ENCODE measurements at places on chromosomes 2 and 18.
A peak's percentile ranks its signal among the peaks of the same experiment; 100 is the strongest.

DNA sequence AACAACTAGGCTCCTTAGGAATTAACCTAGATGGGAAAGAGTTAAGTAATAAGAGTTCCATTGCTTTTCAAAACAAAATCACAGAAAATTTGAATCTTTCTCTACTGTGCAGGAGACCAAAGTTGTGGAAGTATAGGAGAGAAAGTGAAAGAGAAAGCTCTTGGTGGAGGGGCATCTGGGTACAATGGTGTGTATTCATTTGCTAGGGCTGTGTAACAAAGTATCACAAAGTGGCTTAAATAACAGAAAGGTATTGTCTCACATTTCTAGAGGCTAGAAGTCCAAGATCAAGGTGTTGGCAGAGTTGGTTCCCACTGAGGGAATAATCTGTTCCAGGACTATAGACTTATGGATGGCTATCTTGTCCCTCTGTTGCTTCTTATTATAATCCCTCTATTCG, 50.5 kb upstream of the GORASP2 start:
- no peak for DNase-seq

- no peak for DNase-seq
Observed at GRCh38 chr2:226839951-226840350, 4.1 kb downstream of the RHBDD1 start.

DNA sequence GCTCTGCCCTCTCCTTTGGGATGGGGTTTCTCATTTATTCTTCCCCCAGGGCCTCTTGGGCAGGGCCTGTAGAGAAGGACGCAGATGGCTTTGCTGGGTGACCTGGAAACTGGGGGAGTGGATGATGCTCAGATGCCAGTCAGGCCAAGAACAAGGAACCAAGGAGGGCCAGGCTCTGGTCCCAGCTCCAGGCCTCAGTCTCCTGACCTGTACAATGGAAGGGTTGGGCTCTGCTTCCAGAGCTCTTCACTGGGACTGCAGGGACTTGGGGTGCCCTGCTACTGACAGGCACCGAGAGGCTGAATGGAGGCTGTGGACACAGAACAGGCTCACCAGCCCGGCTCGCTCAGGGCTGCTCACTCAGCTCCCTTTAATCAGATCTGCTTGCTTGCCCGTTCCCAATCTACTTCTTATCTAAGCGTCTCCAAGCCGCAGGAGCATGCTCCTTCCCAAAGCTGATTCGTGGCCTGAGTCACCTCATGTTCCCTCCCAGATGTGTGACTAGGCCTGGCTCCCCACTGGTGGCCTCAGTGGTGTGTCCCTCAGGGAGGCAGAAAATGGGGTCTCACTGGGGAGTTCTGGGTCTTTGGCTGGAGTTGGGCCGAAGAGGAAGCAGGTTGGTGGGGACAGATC, 82.6 kb upstream of the ODC1 start:
- no peak for DNase-seq

DNA sequence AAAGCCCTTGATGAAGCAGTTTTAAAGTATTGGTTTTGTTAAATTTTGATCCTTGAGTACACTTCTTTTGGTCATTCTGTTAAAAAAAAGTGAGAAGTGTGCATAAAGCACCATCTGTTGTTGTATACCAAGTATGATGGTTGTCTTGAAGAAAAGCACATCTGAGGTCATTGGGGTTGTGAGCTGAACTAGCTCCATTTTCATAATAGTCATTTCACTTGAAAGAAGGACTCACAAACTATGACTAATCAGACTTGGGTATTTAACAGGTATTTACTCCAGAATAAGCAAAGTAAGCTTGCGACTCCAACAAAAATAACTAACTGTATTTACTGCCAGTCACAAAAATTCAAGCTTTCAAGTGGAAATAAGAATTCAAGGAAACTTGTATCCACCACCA, 35.1 kb downstream of the CHN1 start:
- no peak for DNase-seq

DNA sequence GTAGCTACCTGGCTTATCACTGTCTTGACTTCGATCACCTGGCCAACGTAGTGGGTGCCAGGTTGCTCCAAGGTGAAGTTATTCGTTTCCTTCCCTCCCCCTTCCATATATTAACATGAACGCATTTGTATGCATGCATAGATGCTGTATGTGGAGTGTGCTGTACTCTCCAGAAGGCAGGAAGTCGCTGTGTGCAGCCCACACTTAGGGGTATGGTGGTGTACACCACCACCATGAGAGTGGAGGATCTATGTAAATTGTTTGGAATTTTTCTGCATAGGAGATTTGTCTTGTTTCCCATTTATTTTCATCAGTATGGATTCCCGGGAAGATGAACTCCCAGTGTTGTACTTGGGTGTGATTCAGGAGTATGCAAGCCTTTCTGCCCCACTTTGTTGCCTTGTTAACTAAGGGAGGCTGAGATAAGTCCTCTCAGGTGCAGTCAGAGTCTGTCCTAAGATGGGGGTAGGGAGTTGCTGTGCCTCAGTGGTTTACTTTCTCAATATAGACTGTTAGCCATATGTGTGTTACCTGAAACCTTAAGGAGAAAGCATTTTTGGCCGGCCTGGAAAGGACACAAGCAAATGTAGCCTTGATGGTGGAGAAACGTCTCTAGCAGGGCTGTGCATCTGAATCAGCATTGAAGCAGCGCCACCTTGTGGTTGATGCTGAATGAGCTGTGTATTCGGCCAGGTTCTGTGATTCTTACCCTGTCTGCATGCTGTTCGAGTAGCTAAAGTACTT, 149.8 kb downstream of the TANC1 start:
- peak; percentile 82 for DNase-seq

DNA sequence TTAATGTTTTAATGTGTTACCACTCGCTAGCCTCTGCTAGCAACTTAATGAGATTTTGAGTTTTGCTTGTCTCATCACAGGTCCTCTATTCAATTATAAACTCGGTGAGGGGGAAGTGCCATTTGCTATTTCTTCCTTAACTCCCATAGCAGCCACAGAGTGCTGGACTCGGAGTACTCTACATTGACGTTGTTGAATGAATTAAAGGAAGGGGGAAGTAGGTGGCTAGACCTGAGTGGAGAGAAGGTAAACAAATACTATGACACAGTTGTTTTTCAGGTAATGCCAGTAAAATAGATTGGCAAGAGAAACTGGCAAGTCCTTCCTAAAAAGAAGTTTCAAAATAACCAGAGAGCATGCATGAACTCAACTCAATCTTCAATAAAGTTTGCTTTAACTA, 339.3 kb downstream of the HRH4 start:
- no peak for DNase-seq

- peak; percentile 87 for DNase-seq
Observed at GRCh38 chr2:200509612-200510433, at the start of gene KCTD18. Gene KCTD18, minus strand, starts transcription at chr2:200510068. Its CDS starts 3,052 bp downstream, at chr2:200507016.

DNA sequence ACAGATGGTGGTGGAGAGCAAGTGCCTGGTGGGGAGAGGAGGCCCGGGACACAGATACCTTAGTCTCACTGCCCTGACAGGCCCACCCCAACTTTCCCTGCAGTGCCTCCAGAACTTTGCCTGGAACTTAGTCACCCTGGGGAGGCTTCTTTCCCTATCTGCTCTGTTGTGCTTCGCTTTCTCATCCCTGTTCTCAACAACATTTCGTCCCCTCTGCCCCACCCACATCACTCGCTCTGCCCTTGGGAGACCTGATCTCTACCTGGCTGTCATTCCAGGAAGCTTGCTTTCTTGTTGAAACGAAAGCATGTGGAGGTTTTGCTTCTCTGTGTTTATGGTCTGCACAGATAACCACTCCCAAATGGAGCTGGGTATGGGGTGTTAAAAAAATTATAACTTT, 93.8 kb downstream of the PRKCE start:
- no peak for DNase-seq

DNA sequence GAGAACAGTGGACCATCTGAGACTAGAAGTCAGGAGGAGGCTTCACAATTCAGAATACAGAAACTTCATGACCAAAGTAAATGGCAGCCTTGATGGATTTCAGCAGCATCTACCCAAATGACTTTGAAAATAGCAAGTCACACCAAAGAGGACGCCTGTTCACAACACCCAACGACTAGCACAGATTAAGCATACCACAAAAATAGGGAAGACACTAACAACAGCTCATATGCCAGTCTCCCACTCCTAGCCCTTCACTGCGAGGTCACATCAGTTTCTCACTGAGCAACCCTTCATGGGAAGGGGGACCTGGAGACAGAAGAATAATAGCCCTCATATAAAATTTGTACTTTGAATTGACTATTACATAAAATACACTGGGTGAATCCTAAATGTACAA, 228.4 kb upstream of the SLC39A10 start:
- DNase-seq = no peak

DNA sequence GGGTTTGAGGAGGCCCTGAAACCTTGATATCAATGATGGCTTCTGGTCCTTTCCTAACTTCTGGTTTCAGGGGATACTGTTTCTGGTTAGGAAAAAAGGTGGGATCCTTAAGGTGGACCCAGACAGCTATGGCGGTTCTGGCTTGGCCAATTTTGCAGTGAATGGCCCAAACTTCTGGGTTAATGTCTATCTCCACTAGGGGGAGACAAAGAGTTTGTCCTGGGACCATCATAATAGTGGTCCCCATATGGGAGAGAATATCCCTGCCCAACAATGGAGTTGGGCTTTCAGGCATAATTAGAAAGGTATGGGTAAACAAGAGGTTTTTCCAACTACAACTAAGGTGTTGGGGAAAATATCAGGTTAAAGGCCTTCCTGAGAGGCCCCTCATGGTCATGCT, 273.5 kb downstream of the CALCRL start:
- no peak for DNase-seq

- no peak for DNase-seq
Observed at GRCh38 chr2:31558401-31559295, 22.1 kb downstream of the SRD5A2 start.

DNA sequence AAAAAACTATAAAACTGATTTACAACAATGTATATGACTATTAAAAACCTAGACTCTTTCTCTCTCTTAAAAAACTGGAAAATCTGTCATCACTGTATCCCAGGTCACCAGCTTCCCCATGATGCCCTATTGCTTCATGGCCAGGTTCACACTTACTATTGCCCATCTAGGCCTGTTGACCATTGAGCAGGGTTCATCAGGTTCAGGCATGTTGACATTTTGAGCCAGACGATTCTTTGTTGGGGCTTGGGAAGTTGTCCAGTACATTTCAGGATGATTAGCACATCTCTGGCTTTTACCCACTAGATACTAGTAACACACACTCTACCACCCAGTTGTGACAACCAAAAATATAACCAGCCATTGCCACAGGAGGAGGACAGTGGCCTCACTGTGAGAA, 26.9 kb upstream of the RAB27B start:
- DNase-seq = no peak

DNA sequence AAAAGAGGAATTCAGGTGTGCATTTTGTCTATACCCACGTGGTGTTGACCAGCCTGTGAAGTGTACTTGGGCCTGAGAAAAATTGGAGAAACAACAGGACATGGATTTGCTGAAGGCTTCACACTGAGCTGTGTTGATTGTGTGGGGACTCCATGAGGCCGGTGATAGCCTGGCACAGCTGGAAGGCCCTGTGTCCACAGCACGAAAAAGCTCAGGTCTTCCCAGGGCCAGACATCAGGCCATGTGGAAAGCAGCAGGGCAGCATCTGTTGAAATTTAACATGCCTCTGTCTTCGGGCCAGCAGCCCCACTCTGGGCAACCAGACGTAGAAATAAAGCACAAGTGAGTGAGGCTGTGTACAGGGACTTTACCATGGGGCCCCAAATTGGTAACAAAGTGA, 84.1 kb downstream of the HS6ST1 start:
- no peak for DNase-seq

GRCh38 chr2:75512455-75513212, 48.1 kb downstream of the EVA1A start:
- DNase-seq = no peak

DNA sequence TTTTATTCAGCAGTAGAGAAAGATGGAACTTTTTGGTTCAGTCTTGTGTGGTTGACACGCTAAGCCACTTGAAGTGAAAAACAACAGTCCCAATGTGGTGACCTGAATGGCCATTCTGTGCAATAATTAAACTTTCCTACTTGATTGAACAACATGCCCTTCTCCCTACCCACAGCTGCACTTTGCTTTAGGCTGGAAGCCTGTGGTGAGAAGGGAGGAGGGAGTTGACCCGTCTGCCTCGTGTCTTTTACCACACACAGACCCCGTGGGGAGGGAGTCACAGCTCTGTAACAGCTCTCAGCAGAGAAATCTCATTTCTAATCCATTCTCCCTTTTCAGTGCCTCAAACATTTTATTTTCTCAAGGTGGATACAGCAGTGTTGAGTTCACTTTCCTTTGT, 138.2 kb upstream of the PKDCC start:
- DNase-seq = no peak

DNA sequence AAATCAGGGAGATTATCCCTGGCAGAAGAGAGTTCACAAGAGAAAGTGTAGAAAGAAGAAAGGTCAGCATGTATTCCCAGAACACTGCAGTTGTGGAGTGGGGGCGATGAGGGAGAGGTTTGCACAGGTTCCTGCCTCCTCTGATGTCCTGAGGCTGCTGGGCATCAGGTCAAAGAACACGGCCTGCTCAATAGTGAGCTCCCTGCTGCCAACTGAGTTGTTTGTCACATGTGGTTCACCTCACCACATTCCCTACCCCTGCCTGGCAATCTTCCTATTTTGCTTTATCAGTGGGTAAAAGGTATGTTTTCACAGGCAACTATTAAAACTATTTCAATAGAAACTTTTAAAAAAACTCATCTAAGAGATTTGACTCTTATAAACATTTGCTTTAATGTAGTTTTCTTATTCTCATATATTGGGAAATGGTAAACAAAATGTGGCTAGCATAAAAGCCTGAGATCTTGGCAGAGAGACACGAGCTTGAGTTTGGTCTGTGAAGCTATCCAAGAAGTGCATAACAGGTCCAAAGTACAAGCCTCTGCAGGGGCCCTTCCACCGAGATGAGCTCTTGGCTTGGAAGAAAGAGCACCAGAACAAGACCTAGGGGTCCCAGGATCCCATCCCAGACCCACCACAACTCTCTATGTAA, 123.9 kb upstream of the SRD5A2 start:
- no peak for DNase-seq

DNA sequence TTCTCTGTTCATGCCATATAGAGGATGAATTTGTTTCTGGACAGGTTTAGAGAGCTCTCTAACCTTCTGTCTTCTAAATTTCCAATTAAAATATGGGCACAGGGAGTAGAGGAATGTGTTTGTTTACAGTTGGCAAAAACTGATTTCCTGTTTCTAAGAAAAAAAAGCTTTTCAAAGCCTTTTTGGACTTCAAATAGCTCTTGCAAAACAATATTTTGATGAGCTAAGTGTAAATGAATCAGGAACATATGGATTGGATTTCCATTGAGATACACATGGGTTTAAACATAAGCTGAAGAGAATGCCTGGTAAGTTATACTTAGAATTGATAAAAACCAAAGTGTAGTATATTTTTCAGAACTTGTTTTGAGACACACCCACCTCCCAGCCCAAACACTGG, 677.5 kb downstream of the NYAP2 start:
- DNase-seq = no peak

- no peak for DNase-seq
Observed at GRCh38 chr18:8957731-8958130, 144.8 kb upstream of the NDUFV2 start.

Measured in hippocampal formation (tissue), 2 donors.